ENCODE measurements at places on chromosomes 4 and X. TPM values are rescaled to one million over a fixed set of nuclear protein-coding genes. Genes with fewer than 3 reads are reported as not detected.

The MBNL3 gene
- 16.5 TPM for total RNA-seq

GRCh38 chr4:38831653-38832052 is 25.0 kb downstream of the TLR6 start:
- H3K4me1 ChIP-seq = no peaks in the 10 kb centered on the region
- no peak for DNase-seq
- no peaks in the 10 kb centered on the region for H3K36me3 ChIP-seq

DNA sequence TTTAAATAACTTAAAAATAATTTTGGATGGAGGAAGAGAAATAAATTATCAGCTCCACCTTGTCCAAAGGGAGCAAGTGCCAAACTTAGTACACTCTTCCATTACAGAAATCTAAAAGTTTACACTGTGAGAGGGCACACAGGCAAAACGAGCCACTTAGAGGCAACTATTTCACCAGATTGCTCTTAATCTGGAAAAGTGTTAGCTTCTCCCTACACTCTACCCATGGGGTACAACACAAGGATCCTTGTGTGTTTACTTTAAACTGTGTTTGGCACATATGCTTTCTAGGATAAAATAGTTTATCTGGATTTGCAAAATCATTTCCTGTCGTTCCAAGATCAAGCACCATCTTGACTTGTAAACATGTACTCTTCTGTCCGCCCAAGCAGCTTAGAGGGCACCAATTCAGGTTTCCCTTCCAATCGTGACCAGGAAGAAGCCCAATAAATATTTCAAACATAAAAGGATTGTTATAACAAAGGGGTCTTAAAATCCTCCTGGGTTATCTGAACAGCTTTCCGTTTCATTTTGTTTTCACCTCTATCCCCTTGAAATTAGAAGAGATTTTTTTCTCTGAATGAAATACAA is 29.0 kb upstream of the KDR start:
- H3K4me1 ChIP-seq = no peaks in the 10 kb centered on the region
- H3K27ac ChIP-seq = no peak overlapping the region
- no peak overlapping the region for H3K4me3 ChIP-seq

GRCh38 chrX:54492340-54492739 is 3.7 kb downstream of the FGD1 start:
- H3K27ac ChIP-seq = peak overlapping the region; percentile 43
- H3K36me3 ChIP-seq = no peaks in the 10 kb centered on the region
- H3K4me1 ChIP-seq = no peaks in the 10 kb centered on the region
- H3K27me3 ChIP-seq = no peaks in the 10 kb centered on the region
- peak; percentile 39 for DNase-seq

The CPLX1 gene
- 0.88 TPM for total RNA-seq

DNA sequence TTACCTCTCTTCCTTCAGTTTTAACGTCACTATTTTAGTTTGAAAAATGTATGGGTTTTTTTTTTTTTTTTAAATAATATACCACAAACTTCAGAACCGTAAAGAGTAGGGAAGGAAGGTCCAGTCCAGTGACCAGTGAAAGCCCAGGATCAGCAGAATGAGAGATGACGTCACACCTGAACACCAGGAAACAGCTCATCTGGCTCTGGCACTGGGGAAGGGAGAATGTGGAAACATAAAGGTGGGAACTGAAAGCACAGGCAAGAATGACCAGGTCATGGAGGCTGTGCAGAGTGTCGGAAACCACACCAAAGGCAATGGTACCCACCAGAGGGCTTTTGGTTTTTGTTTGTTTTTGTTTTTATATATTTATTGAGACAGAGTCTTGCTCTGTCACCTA is 141.2 kb downstream of the DHX15 start:
- DNase-seq = no peak
- no peaks in the 10 kb centered on the region for H3K36me3 ChIP-seq
- H3K27ac ChIP-seq = no peak overlapping the region
- no peaks in the 10 kb centered on the region for H3K27me3 ChIP-seq
- H3K4me3 ChIP-seq = no peak overlapping the region
- H3K4me1 ChIP-seq = no peaks in the 10 kb centered on the region

GRCh38 chrX:153488231-153488914 is 6.4 kb upstream of the BGN start:
- peaks cover 7% of the 10 kb centered on the region for H3K4me1 ChIP-seq
- H3K36me3 ChIP-seq = no peaks in the 10 kb centered on the region
- no peak overlapping the region for H3K4me3 ChIP-seq
- peak overlapping the region; percentile 52 for H3K27ac ChIP-seq

- H3K27me3 ChIP-seq = no peaks in the 10 kb centered on the region
- peak; percentile 79 for DNase-seq
- peak overlapping the region; percentile 63 for H3K27ac ChIP-seq
- no peaks in the 10 kb centered on the region for H3K36me3 ChIP-seq
- no peaks in the 10 kb centered on the region for H3K4me1 ChIP-seq
Measured at GRCh38 chrX:68693481-68694434, 46.3 kb downstream of the STARD8 start.

The LRCH2 gene
- 15.3 TPM for total RNA-seq

DNA sequence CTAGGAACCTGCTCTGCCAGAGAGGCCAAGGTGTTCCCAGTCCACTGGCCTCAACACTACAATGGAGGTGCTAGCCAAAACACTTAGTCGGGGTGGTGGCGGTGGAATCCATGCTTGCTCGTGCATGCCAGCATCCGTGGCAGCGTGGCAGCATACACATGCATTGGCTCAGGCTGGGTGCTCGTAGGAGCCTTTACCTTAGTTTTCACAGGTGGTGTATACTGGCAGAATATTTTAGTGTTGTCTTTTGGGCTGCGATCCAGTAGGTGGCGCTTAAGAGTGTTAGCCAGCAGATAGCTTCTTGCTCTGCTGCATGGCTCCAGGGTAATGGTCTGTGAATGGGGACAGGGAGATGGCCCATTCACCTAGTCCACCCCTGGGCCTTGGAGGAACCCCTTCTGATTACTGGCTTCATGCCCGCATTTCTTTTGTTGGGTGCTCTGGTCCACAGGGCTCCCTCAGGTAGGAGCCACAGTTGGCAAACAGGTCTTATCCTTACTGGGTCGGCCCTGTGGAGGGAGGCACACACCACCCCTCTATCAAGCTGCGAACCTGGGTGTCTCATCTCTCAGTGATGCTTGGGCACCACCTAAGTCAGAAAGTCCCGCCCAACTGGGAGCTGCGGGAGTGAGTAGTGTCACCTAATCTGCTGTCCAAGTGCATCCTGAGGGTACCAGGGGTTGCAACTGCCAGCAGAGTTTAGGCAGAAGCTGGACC is 40.0 kb downstream of the RIPPLY1 start:
- H3K27me3 ChIP-seq = peaks cover 2% of the 10 kb centered on the region
- H3K36me3 ChIP-seq = no peaks in the 10 kb centered on the region
- H3K4me1 ChIP-seq = no peaks in the 10 kb centered on the region
- DNase-seq = no peak
- no peak overlapping the region for H3K4me3 ChIP-seq

GRCh38 chrX:11050013-11050412 is 61.1 kb upstream of the HCCS start:
- H3K36me3 ChIP-seq = no peaks in the 10 kb centered on the region
- H3K4me1 ChIP-seq = no peaks in the 10 kb centered on the region
- no peak overlapping the region for H3K4me3 ChIP-seq
- no peaks in the 10 kb centered on the region for H3K27me3 ChIP-seq
- H3K27ac ChIP-seq = no peak overlapping the region
- no peak for DNase-seq

The AMER1 gene
- 11.9 TPM for total RNA-seq

The PPARGC1A gene
- 1.5 TPM for total RNA-seq
